MCF 10A (cell line): ENCODE measurements at places on chromosomes 2 and 18. TPM values are rescaled to one million over a fixed set of nuclear protein-coding genes. Genes with fewer than 3 reads are reported as not detected.

The SIX3 gene
- not detected in 2 replicates for total RNA-seq

The DNAH7 gene
- total RNA-seq = 0.91 and 0.98 TPM in 2 replicates

The RAB17 gene
- 10.6 and 17.2 TPM in 2 replicates for total RNA-seq

The TMEM169 gene
- 0.25 and 0.35 TPM in 2 replicates for total RNA-seq

The ERCC3 gene
- 34.9 and 38.2 TPM in 2 replicates for total RNA-seq
